ENCODE measurements at places on chromosomes 13 and 19. TPM values are rescaled to one million over a fixed set of nuclear protein-coding genes. Genes with fewer than 3 reads are reported as not detected.

Gene LINGO3
- 0.20 TPM for total RNA-seq

Gene LAIR1
- not detected for total RNA-seq

Gene LMTK3
- total RNA-seq, result 11.4 TPM

Gene AMER2
- total RNA-seq, result not detected

Gene CD33
- not detected for total RNA-seq

Gene TEAD2
- total RNA-seq, result 28.6 TPM

Gene ZNF560
- total RNA-seq, result not detected

Gene NANOS3
- not detected for total RNA-seq

Gene ZNF541
- not detected for total RNA-seq

Gene NLRP4
- total RNA-seq, result not detected

Gene HTR2A
- total RNA-seq, result not detected
